ENCODE measurements at places on chromosomes 11 and 22.

DNA sequence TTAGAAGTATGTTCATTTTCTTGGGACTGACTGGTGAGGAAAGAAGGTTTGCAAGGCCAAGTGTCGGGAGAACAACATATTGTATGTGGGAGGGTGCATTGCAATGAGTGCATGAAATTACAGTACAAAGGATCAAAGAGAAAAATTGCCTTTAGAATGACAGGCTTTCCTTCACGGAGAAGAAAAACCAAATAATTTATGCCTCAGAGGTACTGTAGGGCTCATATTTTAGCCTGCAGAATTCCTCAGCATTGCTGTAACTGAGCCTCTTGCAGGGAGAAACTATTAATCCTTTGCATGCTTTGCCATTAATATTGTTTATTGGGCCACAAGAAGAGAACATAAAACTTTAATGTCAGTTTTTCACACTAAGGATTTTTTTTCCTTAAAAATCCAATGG is 60.1 kb downstream of the LRRC4C start:
- DNase-seq: no peak

DNA sequence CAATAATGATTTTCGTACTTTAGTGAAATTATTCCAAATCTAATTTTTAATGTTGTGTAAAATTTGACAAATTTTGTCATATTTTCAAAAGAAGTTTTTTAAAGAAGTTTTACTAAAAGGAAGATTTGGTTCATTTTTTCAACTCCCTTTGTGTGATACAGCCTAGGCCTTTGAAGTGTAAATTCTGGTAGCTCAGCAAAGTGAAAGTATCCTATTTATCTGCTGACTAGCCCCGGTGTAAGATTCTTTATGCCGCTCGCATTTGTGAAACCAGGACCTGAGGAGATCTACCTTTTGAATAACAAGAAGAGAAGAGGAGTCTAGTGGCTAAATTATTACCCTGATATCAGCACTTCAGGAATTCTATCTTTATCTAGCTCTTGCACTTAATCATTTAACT is 177.4 kb downstream of the JRKL start:
- no peak for DNase-seq

GRCh38 chr11:68523743-68524142 is 63.2 kb downstream of the PPP6R3 start:
- no peak for DNase-seq

- DNase-seq: no peak
Observed at GRCh38 chr11:1303973-1304372, 5.5 kb downstream of the TOLLIP start.

- DNase-seq: no peak
Observed at GRCh38 chr11:115473167-115473566, 31.0 kb downstream of the CADM1 start.

DNA sequence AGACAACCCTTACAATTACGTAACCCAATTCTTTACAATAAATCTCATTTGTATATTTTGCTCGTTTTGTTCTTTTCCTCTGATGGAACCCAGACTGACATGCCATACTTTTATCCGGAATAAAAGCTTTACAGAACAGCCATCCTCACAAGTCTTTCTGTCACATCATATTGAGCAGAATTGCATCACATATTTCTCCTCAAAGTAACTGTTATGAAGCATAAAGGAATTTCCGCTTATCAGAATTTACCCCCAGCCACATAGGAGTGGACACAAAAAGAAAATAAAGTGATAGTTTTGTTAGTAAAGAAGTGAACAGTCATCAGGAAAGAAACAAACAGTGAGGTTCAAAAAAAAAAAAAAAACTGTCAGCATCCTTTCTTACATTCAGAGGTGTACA is 539.5 kb upstream of the LUZP2 start:
- DNase-seq: no peak

DNA sequence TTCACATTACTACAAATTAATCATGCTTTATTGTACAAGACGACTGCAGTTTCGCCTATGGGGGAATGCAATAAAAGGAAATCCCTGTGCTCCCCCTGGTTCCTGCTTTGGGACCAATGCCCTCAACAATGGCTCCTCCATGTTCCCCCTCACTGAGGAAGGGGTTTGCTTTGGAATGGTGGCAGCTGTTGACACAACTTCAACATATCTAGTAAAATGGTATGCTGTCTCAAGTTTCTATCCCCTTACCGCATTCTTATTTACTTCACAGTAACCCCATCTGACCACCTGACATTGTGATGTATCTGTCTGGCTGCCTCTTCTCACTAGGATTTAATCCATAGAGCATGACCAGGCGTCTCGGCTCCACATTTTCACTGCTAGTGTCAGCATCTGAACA is 48.8 kb downstream of the PIWIL3 start:
- no peak for DNase-seq

- DNase-seq: no peak
Observed at GRCh38 chr11:85685125-85685819, 723 bp downstream of the CCDC89 start.

DNA sequence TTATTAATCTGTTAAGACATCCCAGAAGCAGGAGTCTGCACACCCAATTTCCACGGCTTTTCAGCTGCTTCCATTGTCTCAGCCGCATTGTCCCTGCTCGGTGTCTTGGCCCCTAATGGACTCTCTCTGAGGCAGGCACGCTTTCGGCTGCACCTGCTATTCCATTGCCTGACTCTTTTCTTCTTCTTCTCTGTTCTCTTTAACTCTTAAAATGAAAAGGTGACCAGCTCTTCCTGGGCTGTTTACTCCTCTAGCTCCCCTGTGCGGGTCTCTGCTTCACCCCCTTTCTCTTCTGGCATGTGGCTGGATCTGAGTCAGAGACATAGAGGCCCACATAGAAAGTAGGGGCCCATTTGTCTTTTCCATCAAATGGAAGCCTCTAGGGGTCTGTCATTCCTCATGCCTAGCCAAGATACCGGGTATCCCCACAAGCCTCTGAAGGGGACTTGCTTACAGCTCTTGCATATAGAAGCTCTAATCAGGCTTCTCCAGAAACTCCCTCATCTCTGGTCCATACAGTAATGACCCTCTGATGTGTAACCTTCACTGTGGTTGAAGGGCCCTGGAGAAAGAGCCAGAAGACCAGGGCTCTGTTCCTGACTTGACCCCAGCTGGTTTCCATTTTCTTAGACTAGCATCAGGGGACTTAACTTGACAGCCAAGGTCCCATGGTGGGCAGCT is 243.9 kb downstream of the ST3GAL4 start:
- DNase-seq: no peak

GRCh38 chr11:125075900-125076317 is 12.8 kb downstream of the SLC37A2 start:
- DNase-seq: no peak

GRCh38 chr22:21100149-21101032 is 54.6 kb downstream of the LRRC74B start:
- DNase-seq: no peak

GRCh38 chr22:39638958-39639357 is 68.4 kb downstream of the CACNA1I start:
- no peak for DNase-seq

- DNase-seq: no peak
Observed at GRCh38 chr11:74490941-74491340, 2.6 kb downstream of the LIPT2 start.

GRCh38 chr11:120998581-120998980 is 25.3 kb upstream of the TBCEL start:
- no peak for DNase-seq

- DNase-seq: no peak
Observed at GRCh38 chr11:34667810-34668582, 47.1 kb downstream of the EHF start.

GRCh38 chr11:2134022-2135010 is 4.9 kb downstream of the IGF2 start:
- no peak for DNase-seq

GRCh38 chr11:86062719-86063118 is 6.2 kb downstream of the PICALM start:
- peak; percentile 14 for DNase-seq

- no peak for DNase-seq
Observed at GRCh38 chr22:44049486-44050231, 25.6 kb downstream of the PARVB start.

Measured in bone marrow (tissue), 2 donors.